T47D (cell line): ENCODE measurements at places on chromosomes 16 and 17.

DNA sequence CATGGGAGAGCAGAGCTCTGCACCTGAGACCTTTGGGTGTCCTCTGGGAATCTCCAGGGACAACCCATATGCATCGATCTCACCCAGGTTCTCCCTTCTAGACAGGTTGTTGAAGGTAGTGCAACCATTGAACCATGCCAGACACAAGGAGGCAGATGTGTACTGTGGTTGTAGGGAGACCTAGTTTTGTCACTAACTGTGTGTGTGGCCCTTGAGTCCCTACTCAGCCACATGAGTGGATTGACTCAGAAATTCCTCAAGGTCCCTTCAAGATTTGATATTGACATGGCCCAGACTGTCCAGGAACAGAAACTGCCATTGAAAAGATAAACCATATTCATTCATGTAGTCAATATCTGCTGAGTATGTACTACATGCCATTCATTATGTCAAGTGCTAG lies 396.4 kb upstream of the CCL2 start:
- no peak for DNase-seq

DNA sequence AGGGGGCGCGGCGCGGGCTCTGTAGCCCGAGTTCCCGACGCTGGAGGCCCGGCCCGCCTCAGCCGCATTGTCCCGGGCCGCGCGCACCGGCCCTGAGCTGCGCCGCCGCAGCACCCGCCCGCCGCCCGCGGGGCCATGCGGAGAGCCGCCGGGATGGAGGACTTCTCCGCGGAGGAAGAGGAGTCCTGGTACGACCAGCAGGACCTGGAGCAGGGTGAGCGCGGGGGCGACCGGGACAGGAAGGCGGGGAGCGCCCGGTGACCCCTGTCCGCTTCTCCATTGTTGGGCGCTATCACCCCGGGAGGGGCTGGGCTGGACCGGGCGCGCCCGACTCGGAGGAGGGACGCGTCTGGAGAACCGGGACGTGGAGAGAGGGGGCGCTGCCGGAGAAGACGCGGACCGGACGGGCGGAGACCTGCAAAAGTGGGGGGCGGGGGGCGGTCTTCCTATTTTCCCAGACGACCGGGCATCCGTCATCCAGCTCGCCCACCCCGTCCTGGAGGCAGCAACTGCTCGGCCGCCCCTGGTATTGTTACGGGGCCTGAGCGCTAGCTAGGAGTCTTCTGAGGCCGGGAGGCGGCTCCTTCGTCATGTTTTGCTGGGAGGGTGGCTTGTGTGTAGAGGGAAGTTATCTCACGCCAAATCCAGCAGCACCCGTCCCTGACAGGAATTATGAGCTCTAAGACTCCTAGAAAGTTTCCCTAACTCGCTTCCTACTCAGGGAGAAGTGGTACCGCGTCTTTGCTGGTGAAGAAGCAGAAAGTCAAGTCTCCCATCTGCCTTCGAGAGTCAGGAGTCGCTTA lies 678 bp downstream of the CDR2L start:
- DNase-seq, result peak; percentile 76

DNA sequence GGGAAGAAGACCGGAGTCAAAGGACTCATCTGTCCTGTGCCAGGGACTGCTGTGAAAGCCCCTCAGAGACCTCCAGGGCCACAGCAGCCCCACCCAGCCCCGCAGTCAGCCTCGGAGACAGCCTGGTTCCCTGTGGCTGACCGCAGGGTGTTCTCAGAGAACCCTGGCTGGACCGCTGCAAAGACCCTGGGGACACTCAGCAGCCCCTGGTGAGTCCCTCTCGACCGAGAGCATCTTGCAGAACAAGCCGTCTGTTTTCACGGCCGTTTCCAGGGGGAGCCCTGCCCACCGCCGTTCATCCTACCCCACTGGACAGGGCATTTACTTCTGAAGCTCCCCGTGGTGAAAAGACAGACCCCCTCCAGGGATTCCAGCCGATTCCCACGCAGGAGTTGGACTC lies 10.3 kb downstream of the UBALD1 start:
- no peak for DNase-seq

- DNase-seq, result no peak
Measured at GRCh38 chr16:73714976-73715375, 581.6 kb upstream of the PSMD7 start.

DNA sequence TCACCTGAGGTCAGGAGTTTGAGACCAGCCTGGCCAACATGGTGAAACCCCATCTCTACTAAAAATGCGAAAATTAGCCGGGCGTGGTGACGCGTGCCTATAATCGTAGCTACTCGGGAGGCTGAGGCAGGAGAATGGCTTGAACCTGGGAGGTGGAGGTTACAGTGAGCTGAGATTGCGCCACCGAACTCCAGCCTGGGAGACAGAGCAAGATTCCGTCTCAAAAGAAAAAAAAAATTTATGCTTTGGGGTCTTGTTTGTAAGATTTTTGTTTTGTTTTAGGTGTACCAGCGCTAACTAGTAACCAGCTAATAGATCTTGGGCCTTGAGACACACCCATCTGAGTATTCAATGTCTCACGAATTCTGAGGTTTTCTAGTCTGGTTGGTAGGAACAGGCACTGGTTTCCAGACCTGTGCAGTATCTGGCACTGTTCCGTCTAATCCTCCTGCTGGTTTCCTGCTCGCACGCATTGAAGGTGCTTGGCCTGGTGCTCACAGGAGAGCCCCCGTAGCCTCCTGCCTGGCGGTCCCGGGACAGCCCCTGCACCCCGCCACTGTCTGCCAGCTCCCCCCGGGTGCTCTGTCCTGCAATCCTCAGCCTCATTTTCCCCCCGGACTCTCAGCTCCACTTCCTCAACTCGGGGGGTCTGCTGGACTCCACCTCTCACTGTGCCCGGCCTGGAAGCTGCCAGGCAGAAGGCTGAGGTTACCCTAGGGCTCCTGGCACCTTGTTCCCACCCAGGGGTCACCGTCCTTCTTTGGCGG lies 10.6 kb upstream of the DUS1L start:
- DNase-seq, result peak; percentile 48

DNA sequence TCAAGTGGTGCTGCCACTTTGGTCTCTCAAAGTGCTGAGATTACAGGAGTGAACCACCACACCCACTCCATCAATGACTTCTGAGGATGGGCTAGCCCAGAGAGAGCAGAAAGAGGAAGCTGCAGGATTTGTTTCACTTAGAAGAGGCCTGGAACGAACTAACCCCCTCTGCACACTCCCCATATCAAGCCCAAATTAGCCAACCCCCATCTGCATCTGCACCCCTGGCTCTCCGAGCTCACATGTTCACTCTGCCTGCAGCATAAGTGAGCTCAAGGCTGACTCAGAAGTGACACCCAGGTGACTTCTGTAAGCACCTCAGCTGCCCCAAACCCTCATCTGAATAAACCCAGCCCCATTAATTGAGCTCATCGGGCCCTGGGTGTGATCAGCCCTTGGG lies 4.8 kb downstream of the SCNN1G start:
- DNase-seq, result no peak

- peak; percentile 78 for DNase-seq
Measured at GRCh38 chr17:42049834-42050392, 488 bp downstream of the C17orf113 start.

GRCh38 chr16:24124291-24124690 lies 131.8 kb upstream of the CACNG3 start:
- no peak for DNase-seq

DNA sequence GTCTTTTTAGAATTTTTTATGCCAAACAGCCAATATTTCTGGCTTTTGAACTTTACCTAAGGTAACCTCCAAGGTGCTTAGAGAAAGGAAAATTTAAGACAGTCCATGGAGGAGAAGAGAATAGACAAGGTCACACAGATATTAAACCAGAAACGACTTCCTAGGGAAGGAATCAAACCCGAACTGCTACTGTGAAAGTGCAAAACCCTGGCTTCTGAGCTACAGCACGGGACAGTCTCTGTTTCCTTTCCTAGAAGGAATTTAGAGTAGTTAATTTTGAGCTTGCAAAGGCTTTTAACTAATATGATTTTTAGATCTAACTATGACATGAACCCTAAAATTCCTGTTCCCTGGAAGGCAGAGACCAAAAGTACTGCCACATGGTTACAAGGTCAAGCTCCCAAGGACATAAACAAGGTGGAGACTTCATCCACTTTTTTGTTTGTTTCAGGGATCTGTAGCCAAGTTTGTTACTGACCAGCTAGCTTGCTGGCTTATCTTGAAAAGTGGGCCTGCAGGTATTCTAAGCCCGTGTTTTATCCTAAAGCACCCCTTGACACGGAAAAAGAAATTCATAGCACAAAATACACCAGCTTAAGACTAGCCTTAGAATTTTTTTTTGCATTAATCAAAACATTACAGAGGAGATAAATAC lies 188.2 kb downstream of the SPECC1 start:
- DNase-seq, result no peak

DNA sequence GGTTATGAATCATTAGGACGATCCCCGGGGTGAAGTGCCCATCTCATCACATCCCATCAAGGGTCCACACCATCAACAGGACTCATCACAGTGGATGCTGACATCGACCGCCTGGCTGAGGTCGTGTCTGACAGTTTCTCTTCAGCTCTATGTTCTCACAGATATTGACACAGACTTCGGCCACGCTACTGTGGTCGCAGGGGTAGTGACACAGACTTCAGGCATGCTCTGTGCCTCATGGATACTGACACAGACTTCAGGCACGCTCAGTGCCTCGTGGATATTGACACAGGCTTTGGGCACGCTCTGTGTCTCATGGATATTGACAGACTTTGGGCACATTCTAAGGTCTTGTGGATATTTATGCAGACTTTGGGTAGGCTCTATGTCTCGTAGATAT lies 50.1 kb downstream of the KLHDC4 start:
- DNase-seq, result no peak

- DNase-seq, result no peak
Measured at GRCh38 chr16:1982013-1982433, 754 bp upstream of the NOXO1 start.

GRCh38 chr16:81618661-81619060 lies 160.4 kb upstream of the PLCG2 start:
- no peak for DNase-seq

GRCh38 chr17:66235377-66235994 lies 6.3 kb upstream of the APOH start:
- DNase-seq, result no peak

DNA sequence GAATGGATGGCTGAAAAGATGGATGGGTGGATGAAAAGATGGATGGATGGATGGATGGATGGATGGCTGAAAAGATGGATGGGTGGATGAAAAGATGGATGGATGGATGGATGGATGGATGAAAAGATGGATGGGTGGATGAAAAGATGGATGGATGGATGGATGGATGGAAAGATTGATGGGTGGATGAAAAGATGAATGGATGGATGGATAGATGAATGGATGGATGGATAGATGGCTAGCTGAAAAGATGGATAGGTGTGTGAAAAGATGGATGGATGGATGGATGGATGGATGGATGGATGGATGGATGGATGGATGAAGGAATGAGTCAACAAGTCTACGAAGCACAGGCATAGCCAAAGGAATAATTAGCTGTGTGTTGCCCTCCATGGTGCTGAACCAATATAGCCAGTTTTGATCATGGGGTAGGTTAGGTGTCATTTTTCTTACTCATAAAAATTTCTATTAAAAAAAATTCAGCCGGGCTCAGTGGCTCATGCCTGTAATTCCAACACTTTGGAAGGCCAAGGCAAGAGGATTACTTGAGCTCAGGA lies 41.1 kb downstream of the NLRC5 start:
- no peak for DNase-seq

- no peak for DNase-seq
Measured at GRCh38 chr17:61884864-61885263, 21.5 kb upstream of the BRIP1 start.

- no peak for DNase-seq
Measured at GRCh38 chr16:49543631-49543946, 170.0 kb downstream of the C16orf78 start.

DNA sequence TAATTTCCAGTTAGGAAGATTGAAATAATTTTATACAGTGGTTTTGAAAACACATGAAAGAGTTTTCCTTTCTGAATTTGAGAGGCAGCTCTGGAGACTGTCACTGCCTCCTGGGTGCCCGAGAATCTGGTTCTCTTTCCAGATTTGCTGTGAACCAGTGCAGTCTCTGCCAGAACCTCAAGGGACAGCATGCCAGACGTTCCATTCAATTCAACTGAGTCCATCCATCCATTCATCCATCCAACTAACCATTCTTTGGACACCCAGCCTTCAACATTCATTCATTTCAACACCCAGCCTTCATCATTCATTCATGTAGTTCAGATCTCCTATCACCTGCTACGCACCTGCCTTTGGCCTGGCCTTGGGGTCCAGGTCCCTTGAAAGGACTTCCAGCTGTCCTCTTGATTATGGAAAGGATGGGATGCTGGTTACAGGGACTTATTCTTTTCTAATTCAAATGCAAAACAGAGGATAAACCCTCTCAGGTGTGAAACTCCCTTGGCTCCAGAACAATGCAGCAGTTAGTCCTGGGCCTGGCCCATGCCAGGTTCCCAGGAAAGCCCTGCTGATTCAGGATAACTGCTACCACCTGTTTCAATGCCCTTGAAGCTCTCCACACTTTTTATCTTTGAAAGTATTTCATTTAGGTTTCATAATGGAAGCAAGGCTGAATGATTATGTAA lies 68.7 kb downstream of the WSCD1 start:
- DNase-seq, result no peak

GRCh38 chr16:30566531-30566930 lies 5.0 kb downstream of the ZNF688 start:
- DNase-seq, result no peak

GRCh38 chr16:89678258-89678657 lies 8.2 kb upstream of the CDK10 start:
- no peak for DNase-seq

GRCh38 chr17:68290955-68291835 lies at the start of the genes ARSG and SLC16A6:
Gene ARSG (plus strand): TSS chr17:68291495. CDS start chr17:68307494, 15,999 bp downstream.
Gene SLC16A6 (minus strand): TSS chr17:68291127. CDS start chr17:68278320, 12,807 bp downstream.
- peak; percentile 93 for DNase-seq

DNA sequence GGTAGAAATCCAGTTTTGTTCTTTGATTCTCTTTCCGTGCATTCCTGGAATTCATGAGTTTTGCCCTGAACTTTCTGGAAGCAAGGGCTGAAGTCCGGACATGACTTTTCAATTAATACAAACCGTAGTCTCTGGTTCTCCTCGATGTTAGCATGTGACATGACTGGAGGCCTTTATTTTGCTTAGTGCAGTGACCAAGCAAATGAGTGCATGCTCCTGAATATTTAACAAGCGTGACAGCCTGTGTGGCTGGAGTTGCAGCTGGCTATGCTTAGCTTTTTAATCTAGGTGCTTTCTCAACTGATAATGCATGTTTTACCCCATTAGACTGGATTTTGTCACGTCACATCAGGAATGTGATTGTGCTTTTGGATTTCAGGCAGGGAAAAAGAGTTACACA lies 302.1 kb downstream of the MAP2K6 start:
- DNase-seq, result no peak
